Left kidney (tissue), 8 donors: ENCODE measurements at places on chromosomes 2 and 18. TPM values are rescaled to one million over a fixed set of nuclear protein-coding genes. Genes with fewer than 3 reads are reported as not detected.

DNA sequence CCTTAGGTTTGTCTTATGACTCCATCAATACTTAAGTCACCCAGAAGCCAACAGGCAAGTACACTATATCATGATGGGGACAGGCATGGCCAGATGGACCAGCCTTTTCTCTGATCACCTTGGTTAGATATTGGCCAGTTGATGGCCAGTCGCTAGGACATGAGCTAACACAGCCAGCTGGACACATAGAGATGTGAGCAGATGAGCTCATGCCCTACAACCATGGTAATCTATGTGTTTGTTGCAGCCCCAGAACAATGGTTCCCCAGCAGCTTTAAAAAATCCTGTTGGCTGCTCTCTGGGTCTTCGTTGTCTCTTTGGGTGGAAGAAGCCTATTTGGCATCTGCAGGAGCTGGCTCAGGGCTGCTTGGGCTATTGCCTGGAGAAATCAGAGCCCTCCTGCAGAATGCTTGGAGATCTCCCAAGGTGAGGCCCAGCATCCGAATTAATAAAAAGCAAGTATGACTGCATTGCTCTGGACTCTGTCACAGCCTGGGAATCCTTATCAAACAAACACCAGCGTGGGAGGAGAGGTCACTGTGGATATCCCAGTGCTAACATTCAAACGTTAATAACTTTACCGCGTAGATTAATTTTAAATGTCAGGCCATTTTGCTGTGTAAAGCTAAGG, 62.3 kb upstream of the KLHL29 start:
- DNase-seq, result no peak

Gene PDE11A
- polyA plus RNA-seq, result 9.4 TPM

Gene TRABD2A
- 0.96 TPM for polyA plus RNA-seq

- DNase-seq, result no peak
Observed at GRCh38 chr2:160157861-160158829, 41.9 kb downstream of the ITGB6 start.

DNA sequence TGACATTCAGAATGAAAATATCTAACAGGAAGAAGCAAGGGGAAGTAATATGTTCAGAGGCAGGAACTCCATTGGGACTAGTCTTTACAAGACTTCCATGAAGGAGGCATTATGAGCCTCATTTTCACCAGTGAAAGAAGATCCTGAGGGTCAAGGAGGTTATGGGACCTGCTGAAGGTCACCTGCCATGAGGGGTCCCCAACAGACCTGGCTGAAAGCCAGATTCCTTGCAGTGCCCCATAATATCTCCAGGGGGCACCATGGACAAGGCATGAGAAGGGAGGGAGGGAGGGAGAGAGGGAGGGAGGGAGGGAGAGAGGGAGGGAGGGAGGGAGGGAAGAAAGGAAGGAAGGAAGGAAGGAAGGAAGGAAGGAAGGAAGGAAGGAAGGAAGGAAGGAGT, 27.9 kb downstream of the XDH start:
- DNase-seq, result no peak

Gene SPR
- 8.5 TPM for polyA plus RNA-seq

DNA sequence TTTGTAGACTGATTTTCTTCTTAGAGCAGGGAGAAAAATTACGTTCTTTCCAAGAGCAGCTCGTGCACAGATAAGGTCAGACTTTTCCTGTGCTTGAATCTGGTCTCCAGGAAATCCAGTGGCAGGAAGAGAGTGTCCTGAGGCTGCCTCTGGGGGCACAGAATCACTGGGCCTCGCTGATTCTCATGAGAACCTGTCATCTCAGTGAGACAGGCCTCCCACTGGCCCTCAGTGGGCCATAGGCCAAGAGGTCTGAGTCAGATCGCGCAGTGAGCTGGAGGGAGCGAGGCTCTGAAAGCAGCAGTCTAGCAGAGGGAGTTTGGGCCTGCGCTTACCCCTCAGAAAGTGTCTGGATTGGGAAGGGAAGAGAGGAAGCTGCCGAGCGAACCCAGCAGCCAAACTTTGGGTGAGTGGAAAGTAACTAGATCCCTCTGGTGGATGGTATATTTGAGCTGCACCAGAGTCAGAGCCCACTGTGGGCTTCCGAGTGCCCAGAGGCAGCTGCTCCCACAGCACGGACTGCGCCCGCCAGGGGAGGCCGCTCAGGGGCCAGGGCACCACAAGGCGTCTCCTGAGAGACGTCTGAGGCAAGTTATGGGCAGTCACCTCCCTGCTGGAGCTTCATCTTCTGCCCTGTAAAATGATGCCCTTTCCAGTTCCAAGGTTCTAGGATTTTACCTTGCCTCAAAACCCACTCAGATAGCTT, 8.2 kb downstream of the GDF7 start:
- no peak for DNase-seq

GRCh38 chr2:232444409-232445148, 11.4 kb upstream of the ALPI start:
- no peak for DNase-seq

- DNase-seq, result no peak
Observed at GRCh38 chr2:201058914-201059313, 12.6 kb downstream of the HYCC2 start.

Gene ARHGAP25
- 6.8 TPM for polyA plus RNA-seq

Gene SERPINB5
- polyA plus RNA-seq, result 0.13 TPM

DNA sequence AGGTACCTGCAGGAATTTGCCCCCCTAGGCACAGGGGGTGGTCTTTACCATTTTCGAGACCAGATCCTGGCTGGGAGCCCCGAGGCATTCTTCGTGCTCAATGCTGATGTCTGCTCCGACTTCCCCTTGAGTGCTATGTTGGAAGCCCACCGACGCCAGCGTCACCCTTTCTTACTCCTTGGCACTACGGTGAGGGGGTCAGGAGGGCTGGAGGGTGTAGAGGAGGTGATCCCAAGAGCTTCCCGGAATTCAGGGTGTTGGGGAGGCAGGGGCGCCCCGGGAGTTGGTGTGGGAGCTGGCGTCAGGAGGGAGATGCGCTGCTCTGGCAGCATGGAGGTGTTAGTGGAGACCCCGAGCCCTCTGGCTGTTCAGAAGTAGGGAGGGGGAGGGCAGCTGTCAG, 3.2 kb downstream of the GMPPA start:
- DNase-seq, result no peak

Gene UNC80
- 2.2 TPM for polyA plus RNA-seq

DNA sequence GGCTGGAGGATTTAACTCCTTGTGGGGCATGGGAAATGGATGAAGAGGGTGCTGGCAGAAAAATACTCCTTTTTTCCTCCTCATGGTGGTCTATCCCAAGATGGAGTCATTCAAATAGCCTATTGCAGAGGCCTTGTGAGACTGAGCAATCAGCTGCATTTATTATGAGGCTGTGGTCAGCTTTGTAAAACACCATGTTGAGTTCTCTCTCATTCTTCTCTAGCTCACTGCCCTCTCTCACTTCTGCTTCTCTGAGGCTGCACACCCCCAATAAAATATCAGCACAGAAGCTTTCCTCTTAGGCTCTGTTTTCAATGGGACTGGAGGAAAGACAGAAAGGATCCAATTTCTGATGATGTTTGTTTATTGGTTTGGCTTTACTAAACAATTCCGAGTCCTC, 467.1 kb downstream of the ADCYAP1 start:
- no peak for DNase-seq

GRCh38 chr2:31168291-31168690, 30.1 kb upstream of the GALNT14 start:
- DNase-seq, result no peak

Gene AGBL5
- polyA plus RNA-seq, result 66.9 TPM

Gene PJVK
- polyA plus RNA-seq, result 19.3 TPM

DNA sequence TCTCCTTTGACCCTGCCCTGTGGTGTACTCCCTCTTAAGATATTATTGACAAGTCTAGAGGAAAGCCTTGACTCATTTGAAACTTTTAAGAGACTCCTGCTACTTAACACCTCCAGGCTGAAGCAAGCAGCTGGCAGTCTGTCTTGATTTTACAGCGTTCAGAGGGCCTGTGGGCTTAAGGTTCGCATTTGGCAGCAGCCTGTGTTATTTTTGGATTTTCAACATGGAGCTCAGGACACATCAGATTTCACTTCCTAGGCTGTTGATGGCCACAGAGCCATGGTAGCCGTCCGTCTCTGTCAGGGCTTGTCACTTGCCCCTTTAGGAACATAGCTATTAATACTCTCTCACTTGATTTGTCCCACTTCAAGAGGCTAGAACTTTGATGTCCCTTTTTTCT, 73.6 kb downstream of the VWA3B start:
- DNase-seq, result no peak

DNA sequence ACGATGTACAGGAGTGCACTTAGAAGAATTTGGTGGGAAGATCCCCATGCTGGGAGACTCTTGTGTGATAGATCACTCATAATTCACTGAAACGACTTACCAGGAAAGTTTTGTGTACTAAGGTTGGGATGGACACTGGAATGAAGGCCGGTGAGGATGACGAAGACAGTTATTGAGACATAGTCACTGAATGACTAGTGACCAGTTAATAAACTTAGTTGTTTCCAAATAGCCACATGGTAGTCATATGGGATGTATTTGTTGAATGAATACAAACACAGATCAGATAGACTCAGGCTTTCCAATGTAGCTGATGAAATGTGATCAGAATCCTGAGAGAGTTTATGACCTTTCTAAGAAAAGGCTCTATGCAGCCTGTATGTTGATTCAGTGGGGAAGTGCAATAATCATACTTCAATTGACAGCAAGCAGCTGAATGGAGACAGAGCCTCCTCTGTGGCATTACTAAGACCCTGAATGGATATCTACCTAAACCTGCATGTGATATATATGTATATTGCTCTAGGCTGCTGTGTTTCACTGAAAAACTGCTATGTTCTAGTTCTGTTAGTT, 20.4 kb downstream of the GDF7 start:
- DNase-seq, result no peak

- DNase-seq, result no peak
Observed at GRCh38 chr2:61911510-61911909, 6.0 kb downstream of the COMMD1 start.

Gene FEV
- polyA plus RNA-seq, result not detected

- DNase-seq, result no peak
Observed at GRCh38 chr2:74847070-74847858, 13.3 kb downstream of the HK2 start.

DNA sequence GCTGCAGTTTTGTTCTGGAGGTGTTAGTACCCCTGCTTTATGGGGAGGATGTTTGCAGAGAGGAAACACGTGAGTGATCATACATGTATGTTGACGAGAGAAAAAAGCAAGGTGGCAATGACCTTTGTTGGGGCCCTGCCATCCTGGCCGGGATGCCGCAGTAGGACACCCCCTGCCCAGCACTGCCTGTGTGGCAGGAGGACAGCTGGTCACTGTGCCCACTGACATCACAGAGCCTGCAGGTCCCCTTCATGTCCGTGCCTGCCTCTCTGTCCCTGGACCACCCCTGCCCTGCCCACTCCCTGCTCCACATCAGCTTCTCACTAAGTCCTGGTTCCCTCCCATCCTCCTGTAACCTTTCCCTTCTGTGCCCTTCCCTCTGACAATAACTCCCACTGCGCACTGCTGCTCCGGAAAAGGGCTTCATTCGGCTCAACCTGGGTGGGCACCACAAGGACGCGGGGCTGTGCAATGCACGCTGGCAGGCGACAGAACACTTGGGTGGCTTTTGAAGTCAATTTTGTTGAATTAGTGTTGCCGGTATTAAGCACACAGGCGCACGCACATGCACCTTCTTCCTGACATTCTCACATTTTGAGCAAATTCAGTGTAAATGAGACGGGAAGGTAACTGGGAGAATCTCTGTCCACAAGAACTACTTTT, 51.5 kb upstream of the TWIST2 start:
- no peak for DNase-seq

GRCh38 chr2:187008111-187008510, 159.1 kb upstream of the ZSWIM2 start:
- DNase-seq, result no peak

Gene SNED1
- polyA plus RNA-seq, result 8.2 TPM

DNA sequence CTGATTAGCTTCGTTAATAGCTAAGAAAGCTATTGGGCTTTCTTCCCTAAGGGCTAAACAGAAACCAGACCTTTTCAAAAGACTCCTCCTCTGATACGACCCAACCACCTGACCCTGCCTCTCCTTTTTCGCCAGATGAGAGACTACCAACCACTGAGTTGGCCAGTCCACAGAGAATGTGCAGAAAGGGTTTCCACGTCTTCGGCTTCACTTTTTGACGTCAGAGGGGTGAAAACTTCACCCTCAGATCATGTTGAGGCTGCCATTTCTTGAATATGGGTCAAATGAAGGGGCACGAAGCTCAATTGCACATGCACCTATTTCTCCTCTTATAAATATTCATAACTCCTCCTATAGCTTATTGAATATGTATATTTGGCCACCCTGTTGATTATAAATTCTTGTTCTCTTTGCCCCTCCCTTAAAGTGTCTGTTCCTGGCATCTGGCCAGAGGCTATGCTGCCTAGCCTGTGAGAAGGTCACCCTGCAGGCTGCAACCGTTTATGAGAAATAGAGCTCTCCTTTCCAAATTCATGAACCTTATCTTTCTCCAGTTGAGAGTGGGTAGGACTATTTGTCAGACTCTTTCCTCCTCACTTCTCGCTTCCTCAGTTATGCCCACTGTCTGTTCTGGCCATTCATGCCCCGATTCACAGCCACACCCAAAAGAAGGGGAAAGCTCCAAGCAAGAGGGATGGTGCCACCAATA, 301.6 kb downstream of the STK39 start:
- no peak for DNase-seq

Gene REG3A
- not detected for polyA plus RNA-seq

Gene GCA
- polyA plus RNA-seq, result 32.7 TPM
